ENCODE measurements at places on chromosomes 5 and 9. TPM values are rescaled to one million over a fixed set of nuclear protein-coding genes. Genes with fewer than 3 reads are reported as not detected.

DNA sequence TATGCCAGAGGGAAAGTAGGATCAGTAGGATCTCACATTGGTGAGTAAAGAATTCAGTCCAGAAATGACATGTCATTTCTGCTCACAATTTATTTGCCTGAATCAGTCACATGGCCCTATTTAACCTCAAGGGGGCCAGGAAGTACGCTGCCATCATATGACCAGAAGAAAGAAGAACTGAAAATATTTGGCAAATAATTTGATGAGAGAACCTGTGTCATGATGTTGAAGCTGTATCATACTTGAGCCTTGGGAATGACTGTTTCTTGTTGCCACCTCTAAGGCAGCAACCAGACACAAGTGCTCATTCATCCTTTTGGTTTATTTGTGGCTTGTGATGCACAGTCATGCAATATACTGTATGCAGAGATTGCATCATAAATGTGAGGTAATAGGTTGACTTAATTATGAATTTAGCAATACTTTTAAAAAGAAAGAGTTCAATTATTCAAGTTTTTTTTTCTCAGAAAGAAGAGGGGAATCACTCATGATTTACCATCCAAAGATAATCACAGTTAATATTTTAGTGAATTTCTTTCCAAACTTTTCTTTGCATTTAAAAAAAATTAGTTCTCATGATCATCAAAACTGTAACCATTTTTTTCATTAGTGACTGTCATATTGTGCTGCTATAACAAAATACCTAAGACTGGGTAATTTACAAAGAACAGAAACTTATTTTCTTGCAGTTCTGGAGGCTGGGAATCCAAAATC is 8.2 kb upstream of the ZFYVE16 start:
- DNase-seq = peak; percentile 30

- no peak for DNase-seq
These were observed 44.9 kb downstream of the SLC6A3 start for GRCh38 chr5:1400211-1400855.

GRCh38 chr5:151970885-151971284 is 46.2 kb upstream of the GLRA1 start:
- DNase-seq = no peak

DNA sequence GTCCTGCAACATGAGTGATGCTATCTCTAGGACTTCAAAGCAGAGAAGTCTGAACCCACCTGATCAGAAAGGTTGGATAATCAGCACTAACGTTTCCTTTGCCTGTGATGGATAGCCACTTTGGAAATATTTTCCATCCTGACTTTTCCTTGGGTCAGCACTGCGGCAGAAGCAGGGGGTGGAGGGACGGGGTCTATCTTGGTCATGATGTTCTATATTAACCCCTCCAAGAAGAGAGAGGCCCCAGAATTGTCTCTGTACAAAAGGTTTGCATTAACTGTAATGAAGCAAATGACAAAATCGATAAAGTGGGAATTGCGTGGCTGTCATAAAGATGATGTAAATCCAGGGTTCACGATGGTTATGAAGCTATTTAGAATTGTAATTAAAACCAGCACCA is 279.8 kb upstream of the PANK3 start:
- no peak for DNase-seq

GRCh38 chr5:154520861-154521453 is 42.9 kb upstream of the HAND1 start:
- DNase-seq = no peak

The FAM153A gene
- total RNA-seq = not detected

DNA sequence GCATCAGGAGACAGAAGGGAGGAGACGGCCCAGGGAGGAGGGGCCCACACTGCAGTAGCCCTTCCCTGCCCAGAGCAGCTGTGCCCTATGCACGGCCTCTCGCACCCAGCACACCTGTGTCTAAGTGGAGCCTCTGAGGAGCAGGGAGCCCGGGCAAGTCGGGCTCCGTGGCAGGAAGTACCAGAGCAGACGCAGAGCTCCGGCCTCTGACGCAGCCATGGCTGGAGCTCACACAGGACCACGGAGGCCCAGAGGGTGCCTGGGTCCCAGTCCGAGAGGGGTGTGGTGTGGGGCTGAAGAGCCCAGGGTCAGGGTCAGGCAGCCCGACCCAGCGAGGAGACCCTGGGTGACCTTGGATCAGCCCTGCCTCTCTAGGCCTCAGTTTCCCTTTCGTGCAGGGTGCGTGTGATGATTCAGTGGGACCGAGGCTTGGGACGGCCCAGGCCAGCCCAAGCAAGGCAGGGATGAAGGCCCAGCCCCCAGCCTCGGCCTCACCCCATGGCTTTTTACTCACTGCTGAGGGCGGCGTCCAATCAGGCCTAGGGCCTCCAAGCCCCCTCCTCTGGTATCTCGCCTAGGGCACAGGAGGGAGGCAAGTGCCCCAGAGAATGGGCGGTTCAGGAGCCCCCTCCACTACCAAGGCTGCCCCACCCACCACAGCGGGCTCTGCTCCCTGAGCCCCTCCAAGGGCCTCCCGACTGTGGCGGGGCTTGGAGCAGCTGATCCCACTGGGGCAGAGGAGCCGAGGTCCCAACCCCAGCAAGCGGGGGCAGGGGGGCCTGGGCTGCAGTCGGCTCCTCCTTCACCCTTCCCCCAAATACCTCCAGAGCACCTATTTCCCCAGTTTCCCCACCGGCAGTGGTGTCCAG is 4.3 kb upstream of the AGPAT2 start:
- DNase-seq = no peak

GRCh38 chr5:90474235-90475107 is at the start of the genes MBLAC2 and POLR3G:
MBLAC2 (minus strand) TSS chr5:90474771; CDS start chr5:90474292, 479 bp downstream.
POLR3G (plus strand) TSS chr5:90474864; CDS start chr5:90485568, 10,704 bp downstream.
- peak; percentile 84 for DNase-seq

DNA sequence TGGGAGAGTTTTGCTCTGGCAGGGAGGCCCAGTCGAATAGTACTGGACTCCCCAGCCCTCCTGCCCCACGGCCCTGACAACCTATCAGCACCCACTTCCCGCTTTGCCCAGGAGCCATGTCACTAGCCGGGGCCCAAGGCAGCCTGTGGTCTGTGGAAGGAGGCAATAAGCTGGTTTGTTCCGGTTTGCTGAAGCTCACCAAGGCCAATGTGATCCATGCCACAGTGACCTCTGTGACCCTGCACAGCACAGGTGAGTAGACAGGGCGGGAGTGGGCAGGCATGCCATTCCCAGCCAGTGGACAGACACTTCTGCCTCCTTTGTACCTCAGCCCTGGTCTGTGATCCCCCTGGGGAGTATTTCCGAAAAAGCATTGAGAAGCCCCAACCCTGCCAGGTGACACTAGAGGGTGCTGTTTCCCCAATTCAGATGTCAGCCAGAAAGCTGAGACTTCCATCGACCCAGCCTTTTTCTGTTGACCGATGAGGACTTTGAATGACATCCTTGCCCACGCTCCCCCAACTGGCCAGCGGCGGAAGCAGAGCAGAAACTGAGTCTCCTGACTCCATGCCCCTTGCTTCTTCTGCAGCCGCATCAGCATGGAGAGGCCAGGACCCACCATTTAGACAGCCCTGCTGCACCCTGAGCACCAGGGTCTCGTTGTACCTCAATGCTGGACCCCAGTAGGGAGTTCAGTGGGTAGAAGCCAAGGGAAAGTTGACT is 9.6 kb downstream of the PCYOX1L start:
- peak; percentile 74 for DNase-seq

DNA sequence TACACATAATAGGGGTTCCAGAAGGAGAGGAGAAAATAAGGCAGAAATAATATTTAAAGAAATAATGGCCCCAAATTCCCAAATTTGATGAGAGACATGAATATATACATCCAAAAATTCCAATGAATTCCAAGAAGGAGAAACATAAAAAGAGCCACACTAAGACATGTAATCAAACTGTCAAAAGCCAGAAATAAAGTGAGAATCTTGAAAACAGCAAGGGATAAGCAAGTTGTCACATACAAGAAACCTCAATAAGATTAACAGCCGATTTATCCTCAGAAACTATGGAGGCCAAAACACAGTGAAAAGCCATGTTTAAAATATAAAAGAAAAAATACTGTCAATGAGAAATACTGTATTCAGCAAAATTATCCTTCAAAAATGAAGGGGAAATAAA is 14.5 kb downstream of the CATSPER3 start:
- no peak for DNase-seq

DNA sequence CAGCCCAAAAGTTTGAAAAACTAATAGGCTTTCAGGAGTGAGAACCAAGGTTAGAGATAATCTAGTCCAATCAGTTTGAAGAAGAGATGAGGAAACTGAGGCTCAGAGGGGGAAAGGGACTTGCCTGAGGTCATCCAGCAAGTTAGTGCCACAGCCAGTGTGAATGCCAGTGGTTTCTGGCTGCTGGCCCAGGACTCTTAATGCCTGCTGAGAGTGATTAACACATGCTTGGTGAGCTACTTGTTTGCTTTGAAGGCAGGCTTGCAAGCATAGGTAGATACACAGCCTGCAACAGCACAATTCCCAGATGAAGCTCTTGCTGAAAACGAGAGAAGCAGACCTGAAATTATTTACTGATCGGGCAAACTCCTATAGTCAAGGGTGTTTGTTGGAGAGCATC is 591.6 kb upstream of the SGCD start:
- no peak for DNase-seq

GRCh38 chr9:121984726-121985402 is 108.2 kb downstream of the TTLL11 start:
- DNase-seq = peak; percentile 37

- DNase-seq = no peak
These were observed 94.6 kb upstream of the RASGRF2 start for GRCh38 chr5:80865551-80865950.

GRCh38 chr5:40033009-40033408 is 608.2 kb upstream of the DAB2 start:
- no peak for DNase-seq

The EFNA5 gene
- total RNA-seq = 2.6 TPM

DNA sequence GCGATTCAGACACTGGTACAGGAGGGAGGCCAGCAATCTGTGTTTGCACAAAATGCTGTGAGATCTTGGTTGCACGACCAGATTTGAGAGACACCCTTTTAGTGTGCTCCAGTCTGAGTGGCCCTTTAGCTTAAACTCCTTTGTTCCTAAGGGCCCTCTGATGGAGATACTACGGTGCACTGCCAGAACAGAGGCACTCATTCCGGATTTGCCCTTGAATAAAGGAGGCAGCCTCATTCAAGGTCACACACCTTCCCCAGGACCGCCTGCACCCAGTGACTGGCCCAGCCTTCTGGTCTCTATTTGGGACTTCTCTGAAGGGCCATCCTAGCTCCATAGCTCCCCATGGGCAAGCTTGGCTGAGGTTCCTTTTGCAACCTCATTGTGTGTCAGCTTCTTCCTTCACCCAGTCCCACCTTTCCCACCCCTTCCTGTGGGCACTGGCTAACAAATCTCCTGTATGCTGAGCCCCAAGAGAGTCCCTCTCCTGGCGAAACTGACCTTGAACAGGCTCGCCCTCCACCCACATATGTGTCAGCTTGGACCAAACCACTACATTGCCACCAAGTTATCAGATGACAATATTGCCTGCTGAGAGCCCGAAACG is 191.7 kb downstream of the GABBR2 start:
- no peak for DNase-seq

DNA sequence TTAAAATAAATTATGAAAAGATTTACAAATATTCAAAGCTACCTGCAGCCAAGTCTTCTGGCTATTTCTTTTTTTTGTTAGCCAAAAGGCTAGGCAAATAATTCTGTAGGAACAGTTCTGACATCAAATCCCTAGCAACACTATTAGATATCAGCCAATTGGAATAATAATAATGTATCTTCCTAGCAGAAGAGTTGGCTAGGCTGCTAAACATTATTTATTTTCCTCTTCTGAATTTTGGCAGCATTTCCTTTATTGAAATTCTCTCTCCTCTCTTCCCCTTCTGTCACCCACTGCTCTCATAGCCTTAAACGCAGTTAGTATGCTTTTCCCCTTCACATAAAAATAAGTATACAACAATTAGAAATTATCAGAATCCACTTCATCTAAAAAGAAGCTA is 42.6 kb downstream of the ZDHHC21 start:
- DNase-seq = no peak

GRCh38 chr5:407051-407450 is 35.9 kb upstream of the EXOC3 start:
- DNase-seq = no peak

DNA sequence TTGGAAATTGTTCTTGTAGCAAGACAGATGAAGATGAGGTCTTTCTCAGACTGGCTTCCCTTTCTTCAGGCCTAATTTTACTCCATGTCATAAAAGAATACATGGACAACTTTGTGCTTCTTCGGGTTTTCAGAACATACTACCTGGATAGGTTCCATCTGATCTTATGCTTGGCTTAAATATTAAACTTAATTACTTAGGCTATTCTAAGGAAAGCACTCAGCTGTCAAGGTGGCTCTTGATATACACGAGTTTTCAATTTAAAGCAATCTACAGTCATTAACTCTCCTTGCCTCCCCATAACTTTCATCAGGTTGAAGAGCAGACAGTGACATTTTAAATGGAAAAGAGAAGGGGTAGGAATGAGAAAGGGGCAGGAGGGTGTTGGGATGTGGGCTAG is 9.5 kb upstream of the PPP3R2 start:
- DNase-seq = no peak

The FBXW11 gene
- total RNA-seq = 58.3 TPM

- peak; percentile 45 for DNase-seq
These were observed 18.1 kb upstream of the ZFR start for GRCh38 chr5:32462618-32463017.

DNA sequence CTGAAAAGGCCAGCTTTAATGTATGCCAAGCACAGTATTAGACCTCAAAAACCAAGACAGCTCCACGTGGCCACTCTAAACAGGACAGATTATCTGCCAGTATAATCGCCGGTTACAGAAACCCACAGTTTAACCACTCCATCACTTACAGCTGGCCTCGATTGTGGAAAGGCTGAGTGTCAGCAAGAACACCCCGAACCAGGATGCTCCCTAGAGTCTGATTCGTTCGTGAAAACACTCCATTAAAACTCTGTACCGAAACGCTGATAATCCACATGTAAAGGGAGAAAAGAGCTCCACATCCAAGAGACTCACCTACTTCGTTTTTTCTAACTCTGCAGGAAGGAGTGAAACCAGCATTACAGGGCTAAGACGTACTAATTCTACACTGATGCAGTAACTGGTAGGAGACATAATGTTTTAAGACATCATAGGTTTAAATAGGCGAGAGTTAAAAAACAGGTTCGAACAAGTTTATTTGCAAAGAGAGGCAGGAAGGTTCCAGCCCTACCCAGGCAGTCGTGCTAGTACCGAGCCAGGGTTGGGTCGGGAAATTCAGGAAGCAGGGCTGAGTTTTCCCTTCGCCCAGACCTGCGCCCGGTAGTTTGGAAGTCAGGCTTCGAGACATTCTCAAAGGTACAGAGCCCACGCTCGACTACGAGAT is 949 bp downstream of the SERINC5 start:
- no peak for DNase-seq

The UCK1 gene
- 19.6 TPM for total RNA-seq

- peak; percentile 23 for DNase-seq
These were observed 49.5 kb downstream of the SEMA4D start for GRCh38 chr9:89448381-89448780.

Measured in RPMI7951 (cell line).